ENCODE measurements at places on chromosomes 5 and 9.

DNA sequence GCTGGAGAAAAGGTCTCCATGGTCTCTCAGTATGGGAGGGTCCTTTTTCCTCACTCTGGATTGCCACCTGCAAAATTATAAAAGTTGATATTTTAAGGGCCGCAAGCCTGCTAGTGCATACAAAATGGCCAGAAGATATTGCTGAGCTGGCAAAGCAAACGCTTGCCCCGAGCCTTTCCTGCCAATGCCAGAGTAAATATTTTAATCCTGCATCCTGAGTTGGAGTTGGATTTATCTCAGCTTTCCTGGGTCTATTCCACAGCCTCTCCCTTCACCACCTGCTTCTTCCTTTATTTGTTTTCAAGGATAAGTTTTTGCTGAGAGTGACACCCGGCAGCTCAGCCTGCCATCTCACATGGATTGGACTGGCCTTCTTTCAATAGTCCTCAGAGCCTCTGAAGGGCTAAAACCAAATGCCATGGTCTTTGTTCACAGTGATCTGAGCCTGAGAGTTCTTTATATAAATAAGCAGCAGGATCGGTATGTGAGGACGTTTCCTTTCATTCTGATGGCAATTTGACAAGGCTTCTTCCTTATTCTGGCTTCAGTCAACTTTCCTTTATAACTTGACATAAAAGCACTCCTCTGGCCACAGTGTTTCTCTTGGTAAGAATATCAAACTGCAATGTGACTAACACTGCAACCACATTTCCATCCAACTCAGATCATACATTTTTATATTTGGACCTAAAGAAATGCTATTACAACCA lies 170.1 kb downstream of the ADAMTS12 start:
- DNase-seq, result no peak

DNA sequence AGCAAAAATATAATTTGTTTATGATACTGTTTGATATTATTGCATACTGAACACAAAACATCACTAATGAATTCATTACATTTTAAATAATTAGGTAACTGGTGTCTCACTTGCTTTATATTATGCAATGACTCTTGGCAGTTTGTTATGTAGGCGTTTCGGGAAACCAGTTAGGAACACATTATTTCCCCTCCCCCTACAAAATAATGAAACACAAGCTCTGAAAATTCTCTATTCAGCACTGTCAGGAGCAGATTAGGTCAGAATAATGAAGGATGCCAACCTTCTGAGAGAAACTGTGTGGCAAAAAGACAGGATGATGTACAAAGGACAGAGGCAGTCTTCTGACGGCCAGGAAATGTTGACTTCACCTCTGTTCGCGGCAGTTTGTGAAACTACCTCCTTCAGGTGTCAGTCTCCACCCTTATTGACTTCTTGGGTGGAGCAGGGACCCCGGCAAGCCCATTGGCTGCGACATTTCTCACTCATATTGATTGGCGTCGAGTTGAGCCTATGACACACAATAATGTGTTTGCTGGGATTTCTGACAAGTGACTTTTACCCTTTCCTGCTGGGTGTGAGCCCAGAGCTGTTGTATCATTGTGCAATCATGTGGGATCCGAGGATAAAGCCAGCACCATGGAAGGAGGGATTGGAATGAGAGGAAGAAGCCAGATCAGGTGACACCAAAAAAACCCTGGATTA lies 33.9 kb downstream of the SH3PXD2B start:
- peak; percentile 84 for DNase-seq

- no peak for DNase-seq
Observed at GRCh38 chr5:154745349-154745748, 9.8 kb upstream of the LARP1 start.

DNA sequence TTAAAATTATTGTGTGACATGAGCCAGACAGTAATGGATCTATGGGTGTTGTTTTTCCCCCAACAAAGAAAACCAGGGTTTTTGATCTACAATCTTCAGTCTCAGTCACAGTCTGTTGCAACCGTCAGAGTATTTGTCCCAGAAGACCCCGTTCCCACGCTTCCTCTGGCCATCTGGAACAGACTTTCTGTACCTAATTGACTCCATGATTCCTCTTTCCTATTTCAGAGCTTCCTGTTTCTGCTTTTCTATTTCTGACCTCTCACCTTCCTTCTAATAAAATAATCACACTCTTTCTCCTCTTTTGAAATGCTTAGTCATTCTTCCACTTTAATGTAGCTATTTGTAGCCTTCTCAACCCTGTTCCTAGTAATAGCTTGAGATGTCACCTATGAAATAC lies 1044.8 kb downstream of the DTWD2 start:
- DNase-seq, result no peak

- DNase-seq, result no peak
Observed at GRCh38 chr9:81455462-81456219, 233.7 kb downstream of the TLE1 start.

GRCh38 chr9:114282926-114283325 lies 40.0 kb upstream of the ORM1 start:
- peak; percentile 53 for DNase-seq

DNA sequence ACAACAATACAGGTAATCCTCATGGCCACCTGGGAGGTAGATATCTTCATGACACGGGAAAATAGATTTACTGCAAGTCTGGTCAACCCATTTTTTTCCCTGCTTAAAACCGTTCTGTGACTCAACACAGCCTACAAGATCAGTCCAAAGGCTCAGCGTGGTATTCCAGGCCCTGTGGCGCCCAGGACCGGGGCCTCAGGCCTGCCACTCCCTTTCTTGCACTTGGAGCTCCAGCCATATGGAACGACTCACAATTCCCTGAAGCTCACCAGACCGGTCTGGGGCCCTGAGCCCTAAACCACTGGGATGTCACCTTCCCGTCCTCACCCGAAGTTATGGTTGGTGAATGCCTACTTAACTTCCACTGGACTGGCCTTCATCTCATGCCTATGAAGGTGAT lies 6.5 kb upstream of the MLANA start:
- DNase-seq, result no peak
